T-helper 22 cell (primary cell): ENCODE measurements at places on chromosomes 2 and 18.

DNA sequence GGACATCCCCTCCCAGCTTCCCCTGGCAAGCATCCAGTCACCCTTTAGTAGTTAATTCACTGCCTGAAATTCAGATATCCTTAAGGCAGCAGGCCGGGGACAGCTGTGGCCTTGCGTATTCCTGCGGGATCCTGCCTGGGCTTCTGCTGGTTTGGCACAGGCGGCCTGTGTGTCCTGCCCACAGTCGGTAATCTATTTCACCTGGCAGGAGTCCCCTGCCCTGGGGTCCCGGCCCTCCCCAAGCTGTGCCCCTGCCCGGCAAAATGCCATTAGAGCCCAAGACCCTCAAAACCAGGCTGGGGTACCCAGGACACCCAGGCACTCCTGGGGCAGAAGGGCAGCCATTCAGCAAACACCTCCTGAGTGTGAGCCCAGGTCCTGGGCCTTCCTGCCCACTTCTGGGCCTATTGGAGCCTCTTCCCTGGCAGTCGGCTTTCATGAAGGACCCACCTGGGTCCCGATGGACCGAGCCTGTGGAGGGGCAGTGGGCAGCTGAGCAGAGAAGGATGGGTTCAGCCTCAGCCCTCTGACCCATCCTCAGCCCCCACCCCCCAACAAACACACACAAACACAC is 11.6 kb downstream of the CROCC2 start:
- no peak for DNase-seq

- DNase-seq = peak; percentile 53
These were observed 6.2 kb upstream of the GPR155 start for GRCh38 chr2:174492963-174493431.

DNA sequence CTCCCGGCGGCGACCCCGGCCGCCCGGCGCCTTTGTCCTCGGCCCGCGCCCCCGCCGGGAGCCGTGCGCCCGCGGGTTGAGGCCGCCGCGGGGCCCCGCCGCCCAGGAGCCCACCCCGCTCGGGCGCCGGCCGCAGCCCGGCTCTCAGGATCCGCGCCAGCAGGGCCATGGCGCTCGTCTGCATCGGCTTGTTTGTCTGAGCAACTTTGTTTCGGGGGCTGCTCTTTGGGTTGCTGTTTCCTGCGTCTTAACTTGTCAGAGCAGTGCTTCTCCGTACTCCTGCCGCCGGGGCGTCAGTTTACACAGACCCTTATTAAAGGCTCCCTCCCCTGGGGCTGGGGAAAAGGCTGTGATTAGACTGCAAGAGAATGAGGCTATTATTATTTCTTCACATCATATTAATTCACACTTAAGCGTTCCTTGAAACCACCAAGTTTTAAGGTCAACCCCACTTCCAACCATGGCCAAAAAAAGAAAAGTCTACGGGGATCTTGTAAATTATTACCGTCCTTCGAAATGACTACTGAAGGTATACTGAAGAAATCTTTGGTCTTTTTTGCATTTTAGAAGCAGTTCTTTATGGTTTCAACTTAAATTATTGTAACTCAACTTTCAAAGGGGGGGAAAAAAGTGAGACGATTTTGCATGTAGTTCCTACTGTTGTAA is at the start of gene CYP27C1:
Gene CYP27C1 (minus strand): TSS at position 198 of the 666 bp plus-strand sequence. CDS start 29 bp downstream, at position 169.
- DNase-seq = no peak

GRCh38 chr18:28124131-28125029 is 52.5 kb downstream of the CDH2 start:
- DNase-seq = no peak

- DNase-seq = no peak
These were observed 256.5 kb downstream of the OSR1 start for GRCh38 chr2:19101968-19102367.

DNA sequence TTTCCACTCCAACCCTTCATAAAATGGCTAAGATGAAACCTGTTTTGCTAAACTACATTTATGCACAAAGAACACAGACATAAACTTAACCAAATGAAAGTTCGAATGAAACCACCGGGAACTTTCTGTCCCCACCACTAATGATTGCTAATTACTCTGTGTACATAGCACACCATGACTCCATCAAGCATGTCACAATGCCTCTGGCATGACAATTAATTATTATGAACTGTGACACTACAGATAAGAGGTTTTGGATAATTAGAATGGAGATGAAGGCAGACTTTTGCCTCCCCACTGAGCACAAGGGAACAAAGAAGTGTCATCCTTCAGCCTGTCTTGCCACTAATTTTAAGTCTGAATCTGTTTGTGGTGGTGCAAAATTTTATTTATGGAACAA is 1.5 kb downstream of the DAPL1 start:
- DNase-seq = no peak

DNA sequence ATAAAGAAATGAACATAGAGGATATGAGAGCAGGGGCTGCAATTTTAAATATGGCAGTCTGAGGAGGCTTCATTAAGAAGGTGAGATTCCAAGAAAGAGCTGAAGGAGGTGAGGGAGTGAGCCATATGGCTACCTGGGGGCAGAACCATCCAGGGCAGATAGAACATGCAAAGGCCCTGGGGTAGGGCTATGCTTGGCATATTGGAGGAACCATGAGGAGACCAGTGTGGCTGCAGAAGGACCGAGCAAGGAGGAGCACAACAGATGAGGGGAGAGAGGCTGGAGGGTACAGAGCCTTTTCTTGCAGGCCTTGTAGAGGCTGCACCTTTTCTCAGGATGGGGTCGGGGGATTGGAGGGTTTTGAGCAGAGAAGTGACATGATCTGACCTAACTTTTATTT is 69.5 kb upstream of the GATA6 start:
- no peak for DNase-seq

- DNase-seq = no peak
These were observed 906.1 kb downstream of the SLC4A3 start for GRCh38 chr2:220533485-220533884.

DNA sequence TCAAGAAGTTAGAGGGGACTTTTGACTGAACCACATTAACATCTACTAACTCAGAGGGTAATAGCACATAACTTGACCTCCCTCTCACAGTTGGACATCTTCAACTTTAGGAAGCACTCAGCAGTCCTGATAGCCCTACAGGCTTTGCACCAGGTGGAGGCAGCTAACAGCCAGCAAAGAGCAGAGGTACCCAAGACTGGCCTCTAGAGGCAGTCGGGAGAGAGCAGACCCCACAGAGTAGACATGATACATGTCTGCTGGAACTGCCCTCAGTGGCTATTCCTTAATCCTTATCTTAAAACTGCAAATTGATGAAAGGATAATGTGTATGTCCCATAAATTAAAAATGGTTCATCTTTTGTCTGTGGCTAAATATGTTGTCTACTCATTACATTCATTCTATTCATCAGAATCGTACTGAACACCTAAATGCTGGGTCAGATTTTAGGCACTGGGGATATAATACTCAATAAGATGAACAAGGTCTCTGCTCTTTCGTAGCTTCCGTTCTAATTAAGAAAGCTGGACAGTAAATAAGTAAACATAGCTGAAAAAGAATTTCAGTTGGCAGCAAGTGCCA is 49.8 kb downstream of the CAB39 start:
- no peak for DNase-seq

- DNase-seq = no peak
These were observed 87.7 kb downstream of the EXOC6B start for GRCh38 chr2:72738096-72738495.

DNA sequence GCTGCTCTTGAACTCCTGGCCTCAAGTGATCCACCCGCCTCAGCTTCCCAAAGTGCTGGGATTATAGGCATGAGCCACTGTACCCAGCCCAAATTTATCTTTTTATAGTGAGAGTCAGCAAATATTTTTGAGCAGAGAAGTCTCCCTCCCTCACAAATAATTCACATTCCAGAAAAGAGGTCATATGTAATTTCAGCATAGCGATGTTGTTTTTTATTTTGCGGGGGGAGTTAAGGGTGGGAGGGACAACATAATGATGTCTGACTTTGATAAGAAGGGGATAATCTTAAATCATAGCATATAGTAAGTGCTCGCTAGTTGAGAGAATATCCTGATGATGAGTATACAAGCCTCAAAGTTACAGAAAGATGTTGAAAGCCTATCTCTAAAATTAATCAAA is 1090.2 kb upstream of the ACVR2A start:
- no peak for DNase-seq

DNA sequence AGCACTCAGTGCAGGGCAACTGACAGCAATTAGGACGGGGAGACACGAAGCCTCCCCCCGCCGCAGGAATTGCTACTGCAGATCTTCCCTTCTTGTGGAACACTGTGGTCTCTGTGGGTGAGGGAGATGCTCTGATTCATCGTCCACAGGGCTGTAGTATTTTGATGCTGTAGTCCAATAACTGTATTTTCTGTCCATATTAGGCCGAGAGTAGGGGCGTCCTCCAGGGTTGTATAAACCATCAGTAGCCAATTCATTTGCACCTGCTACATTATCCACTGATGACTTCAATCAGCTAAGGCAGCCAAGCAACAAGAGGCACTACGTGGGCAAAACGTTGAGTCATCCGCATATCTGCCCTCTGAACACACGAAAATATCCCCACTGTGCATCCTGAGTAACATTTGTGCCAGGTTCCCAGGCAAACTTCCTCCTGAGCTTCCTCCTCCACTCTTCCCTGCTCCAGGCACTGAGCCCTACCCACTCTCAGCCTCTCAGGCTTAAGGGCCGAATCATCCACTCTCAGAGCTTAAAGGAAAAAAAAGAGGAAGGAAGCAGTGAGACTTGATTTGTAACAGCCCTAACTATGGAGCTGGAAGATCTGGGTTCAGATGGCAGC is 62.1 kb downstream of the LBH start:
- DNase-seq = no peak

DNA sequence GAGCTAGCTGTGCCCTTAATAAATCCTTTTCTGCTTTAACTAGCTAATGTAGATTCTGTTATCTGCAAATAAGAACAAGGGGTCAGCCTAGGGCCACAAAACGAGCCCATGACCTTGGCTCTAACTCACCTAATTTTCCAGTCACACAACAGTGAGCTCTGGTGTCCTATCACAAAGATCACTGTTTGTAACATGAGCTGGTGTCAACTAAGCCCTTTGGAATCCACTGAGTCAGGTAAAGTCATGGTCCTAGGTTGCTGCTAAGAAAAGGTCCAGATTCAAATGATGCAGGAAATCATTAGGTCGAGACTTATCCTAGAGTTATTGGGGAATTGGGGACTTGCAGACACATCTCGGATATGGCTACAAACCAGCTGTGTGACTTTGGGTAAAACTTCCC is 49.9 kb downstream of the ST8SIA5 start:
- DNase-seq = no peak

- no peak for DNase-seq
These were observed 62.6 kb downstream of the BCL11A start for GRCh38 chr2:60490848-60491247.

DNA sequence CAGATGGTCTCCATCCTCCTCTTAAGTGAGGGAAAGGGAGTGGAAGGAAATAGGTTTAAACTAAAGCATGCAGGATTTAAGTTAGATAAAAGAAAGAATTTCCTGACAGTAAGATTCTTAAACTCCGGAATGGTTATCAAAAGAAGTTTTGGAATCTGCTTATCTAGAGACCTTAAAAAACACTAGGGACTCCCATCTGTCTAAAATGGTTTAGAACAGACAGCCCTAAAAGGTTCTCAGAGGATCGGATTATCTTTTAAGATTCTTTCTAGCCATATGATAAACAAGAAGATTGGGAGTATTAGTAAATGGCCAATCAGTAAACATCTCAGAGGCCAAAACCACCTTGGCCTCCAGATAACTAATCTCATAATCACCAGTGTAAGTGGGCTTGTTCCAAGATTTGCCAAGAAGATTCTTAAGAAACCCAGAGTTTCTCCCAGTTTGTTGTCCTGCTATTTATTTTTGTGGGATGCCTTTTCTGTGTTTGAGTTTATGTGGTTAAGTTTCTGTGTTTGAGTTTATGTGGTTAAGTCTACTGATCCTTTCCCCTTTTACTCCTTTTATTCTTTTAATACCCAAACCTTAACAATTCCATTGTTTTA is 314.9 kb upstream of the NRP2 start:
- DNase-seq = no peak

DNA sequence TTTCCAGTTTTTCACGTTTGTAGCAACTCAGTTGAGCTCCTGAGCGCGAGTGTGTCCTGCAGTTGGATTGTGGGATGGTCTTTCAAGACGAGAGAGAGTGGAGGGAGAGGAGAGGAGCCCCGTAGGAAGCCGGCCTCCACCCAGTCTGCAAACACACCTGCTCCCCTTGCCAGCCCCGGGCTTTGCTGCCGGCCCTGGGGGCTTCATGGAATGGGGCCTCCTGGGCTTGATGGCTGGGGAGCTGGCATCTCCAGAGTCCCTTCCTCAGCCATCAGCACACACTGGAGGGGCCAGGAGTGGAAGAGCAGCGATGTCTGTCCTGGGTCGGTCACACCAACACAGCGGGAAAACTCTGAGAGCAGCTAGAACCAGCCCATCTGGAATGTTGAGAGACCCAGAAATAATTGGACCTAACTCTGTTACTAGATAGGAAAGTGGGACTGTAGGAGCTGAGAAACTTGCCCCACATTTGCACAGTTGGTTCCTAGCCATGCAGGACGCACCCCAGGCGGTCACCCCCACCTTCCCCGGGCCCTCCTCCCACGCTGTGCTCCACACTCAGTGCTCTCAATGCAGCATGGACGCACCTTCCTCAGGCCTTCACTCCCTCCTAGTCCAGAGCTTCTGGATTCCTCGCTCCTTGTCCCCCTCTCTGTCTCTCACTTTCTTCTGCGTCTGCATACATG is 69.6 kb downstream of the PTGR3 start:
- no peak for DNase-seq

- DNase-seq = no peak
These were observed 456.7 kb downstream of the SOX11 start for GRCh38 chr2:6148882-6149281.

GRCh38 chr2:132550946-132551345 is 119.1 kb downstream of the LYPD1 start:
- DNase-seq = no peak

DNA sequence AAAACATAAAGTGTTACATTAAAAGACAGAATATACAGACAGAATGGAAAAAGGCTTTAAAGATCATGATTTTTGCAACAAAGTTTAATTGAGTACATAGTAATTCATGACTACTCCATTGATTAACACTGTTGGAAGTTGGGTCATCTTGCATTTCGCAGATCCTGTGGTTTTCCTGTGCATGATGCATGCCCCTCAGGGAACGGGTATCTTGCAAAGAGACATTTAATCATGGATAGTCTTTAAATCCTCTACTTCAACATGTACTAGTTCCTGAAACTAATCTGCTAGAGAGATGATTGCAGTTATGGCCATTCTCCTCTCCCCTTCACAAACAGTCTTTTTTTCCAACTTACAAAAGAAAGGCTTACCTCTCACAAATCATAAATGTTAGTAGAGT is 155.6 kb upstream of the DSEL start:
- DNase-seq = no peak

GRCh38 chr2:60432035-60432601 is 121.3 kb downstream of the BCL11A start:
- no peak for DNase-seq

- no peak for DNase-seq
These were observed 158.7 kb upstream of the ZC3H15 start for GRCh38 chr2:186327251-186327868.

DNA sequence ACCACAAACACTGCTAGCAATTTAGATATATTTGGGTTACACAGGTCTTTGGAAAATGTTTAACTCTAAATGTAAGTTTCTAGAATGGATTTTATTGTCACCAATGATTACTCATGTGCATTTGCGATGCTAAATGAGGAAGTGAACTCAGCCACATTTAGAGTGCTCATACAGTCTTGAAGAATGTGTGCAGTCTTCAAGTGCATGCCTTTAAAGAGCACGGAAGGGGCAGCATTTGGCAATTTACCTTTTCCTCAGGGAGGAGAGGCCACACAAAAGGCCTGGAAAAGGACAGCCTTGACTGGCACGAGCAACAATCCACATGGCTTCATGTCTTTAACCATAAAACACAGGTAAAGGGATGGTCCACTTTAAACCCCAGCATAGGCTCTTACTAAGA is 78.5 kb upstream of the STK17B start:
- DNase-seq = no peak
